ENCODE measurements at places on chromosomes 13 and 19. TPM values are rescaled to one million over a fixed set of nuclear protein-coding genes. Genes with fewer than 3 reads are reported as not detected.

- DNase-seq: no peak
These were observed 15.2 kb downstream of the KLF5 start for GRCh38 chr13:73074014-73074413.

DNA sequence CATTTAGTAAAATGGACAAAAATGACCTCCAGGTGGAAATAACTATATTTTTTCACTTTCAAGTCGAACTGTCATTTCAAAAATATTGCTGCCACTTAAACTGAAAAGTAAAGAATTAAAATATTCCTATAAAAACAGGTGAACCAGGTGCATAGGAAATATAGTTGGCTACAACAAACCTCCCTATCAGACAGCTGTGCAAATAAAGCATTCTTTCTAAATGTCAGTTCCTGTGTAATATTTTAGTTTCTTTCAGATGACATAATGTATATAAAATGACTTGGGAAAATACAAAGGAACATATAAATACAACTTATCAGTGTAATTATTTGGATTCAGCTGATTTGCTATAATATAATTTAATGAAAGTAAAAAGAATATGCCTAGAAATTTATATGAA lies 403.5 kb upstream of the GPC6 start:
- DNase-seq: no peak

Gene FSD1
- total RNA-seq: 11.3 TPM

Gene ZIM2
- not detected for total RNA-seq

DNA sequence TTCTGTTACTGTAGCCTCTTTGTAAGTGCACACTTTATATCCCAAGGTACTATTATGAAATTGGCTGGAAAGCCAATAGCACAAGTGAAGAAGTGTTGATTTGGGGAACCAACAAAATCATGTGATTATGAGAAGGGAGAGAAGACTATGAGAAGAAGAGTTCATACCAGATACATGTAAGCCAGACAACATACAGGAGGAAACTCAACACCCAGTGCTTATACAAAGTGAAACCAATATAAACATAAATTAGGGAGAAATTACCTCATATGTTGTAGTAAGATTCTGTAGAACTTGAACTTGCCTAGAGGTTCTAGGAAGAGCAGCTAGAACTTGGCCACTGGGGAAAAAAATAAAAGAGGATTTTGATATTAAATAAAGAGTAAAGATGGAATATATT lies 17.4 kb downstream of the CPB2 start:
- no peak for DNase-seq

DNA sequence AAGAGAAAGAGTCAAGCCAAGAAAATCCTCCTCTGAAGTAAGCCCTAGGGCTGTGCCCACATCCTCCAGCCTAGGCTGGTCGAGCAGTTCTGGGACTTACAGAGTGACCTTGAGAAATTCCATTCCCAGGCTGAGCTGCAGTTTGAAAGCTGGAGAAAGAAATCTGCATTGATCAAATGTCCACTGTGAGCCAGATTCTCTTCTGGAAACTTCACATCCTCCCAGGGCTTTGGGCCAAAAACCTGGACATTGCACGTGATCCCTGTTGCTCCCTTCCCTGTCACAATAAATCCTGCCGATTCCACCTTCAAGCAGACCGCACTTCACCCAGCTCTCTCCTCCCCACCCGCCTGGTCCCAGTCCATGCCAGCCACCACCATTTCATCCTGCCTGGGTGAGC lies 15.7 kb downstream of the TMEM143 start:
- no peak for DNase-seq

Gene SUGP2
- total RNA-seq: 56.9 TPM

GRCh38 chr19:16825312-16826052 lies 3.7 kb upstream of the SIN3B start:
- no peak for DNase-seq

DNA sequence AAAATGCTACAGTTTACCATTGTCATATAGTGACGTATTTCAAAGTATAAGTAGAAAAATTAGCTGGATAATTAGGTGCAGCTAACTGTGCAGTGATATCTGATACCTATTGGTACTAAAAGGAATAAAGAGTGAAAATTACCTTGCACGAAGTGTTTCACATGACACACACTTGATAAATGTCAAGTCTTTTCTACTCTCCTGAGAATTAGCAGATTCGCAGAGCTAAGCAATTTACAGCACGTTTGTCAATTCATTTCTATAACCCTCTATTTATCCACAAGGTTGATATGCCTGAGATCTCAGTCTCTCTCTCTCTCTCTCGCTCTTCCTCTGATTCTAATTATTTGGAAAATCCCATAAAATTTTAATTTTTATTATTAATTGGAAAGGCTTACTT lies 1109.0 kb downstream of the EFNB2 start:
- DNase-seq: no peak

Gene TMIGD2
- total RNA-seq: not detected

DNA sequence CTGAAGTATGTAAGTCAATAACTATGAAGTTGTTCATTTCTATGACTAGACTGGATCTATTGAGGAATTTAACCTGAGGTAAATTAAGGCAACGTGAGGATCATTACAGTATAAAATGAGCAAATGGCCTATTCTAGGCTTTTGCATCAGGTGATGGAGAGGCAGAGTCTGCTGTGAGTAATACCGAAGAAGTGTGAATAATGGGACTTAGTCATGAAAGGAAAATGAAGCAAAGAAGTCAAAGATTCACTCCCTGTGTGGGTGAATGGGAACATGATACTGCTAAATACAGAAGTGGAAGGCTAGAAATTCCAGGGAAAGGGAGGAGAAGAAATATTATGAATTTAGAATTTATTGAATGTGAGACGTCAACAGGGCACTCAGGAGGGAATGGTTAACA lies 774.1 kb downstream of the LIG4 start:
- DNase-seq: peak; percentile 25

Gene ZNF331
- total RNA-seq: 28.0 TPM

GRCh38 chr19:1235625-1236538 lies 1.9 kb downstream of the CBARP start:
- DNase-seq: peak; percentile 45

DNA sequence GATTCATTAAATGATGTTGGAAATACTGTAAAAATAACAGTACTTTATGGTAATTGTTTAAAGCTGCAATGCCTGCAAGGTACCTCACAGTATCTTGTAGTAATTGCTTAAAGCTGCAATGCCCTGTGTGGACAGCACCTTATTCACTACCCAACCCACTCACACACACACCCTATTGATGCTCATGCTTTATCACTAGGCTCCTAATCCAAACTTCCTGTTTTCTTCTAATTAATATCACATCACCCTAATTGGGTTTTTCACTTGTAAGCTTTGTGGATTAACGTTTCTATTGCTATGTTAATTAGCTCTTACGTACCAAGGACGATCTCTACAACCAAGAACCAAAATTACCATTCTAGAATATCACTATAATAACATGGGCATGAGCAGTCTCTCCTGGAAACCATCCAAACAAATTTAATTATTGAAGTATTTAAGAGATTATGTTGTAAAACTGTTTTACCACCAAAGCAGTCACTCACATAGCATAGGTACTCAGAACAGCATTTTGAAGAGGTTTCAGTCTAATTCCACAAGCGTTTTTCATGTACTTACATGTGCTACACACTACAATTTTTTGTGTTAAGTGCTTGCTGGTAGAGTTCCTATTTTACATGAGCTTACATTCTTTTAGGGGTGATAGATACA lies 303.8 kb downstream of the PCDH9 start:
- DNase-seq: no peak

Gene CYP4F12
- total RNA-seq: not detected

DNA sequence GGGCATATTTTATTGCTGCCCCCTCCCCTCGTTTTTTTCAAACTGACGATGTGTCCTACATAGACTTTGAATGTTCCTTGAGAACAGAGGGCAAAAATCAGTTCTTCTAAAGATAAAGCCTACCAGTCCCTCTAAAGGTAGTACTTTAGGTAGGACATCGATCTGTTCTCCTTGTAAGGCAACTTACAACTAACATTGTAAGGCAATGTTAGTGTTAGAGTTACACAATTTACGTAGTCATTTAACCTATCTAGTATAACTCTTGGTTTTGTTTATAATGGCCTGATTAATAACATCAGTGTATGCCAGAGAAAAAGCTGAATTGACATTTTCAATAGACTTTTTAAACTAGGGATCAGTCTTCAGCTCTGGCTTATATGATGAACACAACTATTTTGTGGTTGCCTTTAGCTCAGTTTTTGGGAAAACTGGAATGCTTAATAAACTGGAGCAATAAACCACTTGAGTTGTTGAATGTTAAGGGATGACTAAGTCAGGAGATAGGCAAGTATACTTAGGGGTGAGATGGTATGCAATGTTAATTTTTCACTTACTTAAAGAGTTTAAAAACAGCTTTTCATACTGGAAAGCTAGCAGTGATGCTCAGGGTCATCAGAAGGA lies 2.2 kb downstream of the NDFIP2 start:
- DNase-seq: peak; percentile 55

DNA sequence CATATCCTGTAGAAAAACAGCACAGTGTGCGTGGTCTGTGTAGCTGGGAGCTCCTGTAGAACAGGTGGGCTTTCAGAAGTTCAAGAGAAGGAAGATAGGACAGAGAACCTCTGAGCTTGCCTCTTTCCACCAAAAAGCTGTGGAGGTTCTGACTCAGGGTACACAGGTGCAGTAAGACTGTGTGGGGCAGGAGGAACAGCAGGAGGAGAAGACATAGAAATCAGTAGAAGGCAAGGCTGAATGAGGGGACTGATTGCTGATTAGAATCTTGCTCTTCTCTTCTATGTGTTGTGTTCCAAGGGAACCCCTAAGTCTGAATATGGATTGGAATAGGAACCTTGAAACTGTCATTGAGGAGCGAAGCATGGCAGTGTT lies 122.7 kb downstream of the AKAP11 start:
- DNase-seq: no peak

- no peak for DNase-seq
These were observed 42.4 kb upstream of the RFC3 start for GRCh38 chr13:33775339-33776108.

- DNase-seq: no peak
These were observed 276.6 kb upstream of the ZNF507 start for GRCh38 chr19:32068793-32069192.

Measured in PC-3 (cell line).